HCT116 (cell line): ENCODE measurements at places on chromosomes 11 and 22. TPM values are rescaled to one million over a fixed set of nuclear protein-coding genes. Genes with fewer than 3 reads are reported as not detected.

GRCh38 chr11:99952816-99953215 lies 734.3 kb upstream of the ARHGAP42 start:
- DNase-seq, result no peak
- H3K4me3 ChIP-seq, result no peak overlapping the region
- no peaks in the 10 kb centered on the region for H3K36me3 ChIP-seq
- no peaks in the 10 kb centered on the region for H3K4me1 ChIP-seq
- no peak overlapping the region for H3K27ac ChIP-seq

DNA sequence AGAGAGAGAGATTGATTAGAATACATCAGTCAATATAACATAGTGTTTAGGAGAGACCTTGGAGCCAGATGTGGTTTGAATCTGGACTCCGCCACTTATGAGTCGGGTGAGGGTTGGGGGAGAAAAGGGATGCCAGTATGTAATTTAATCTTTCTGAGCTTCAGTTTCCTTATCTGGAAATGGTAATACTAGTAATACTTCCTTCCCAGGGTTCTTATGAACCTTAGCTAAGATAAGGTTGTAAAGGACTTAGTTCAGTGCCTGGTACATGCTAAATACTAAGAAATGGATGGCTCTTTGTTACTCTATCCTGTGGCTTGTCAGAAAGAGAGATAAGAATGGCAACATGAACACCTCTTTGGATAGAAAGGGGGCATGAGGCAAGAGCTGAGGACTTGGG lies 226.1 kb upstream of the NARS2 start:
- DNase-seq, result no peak
- H3K27ac ChIP-seq, result no peak overlapping the region
- H3K27me3 ChIP-seq, result peaks cover 21% of the 10 kb centered on the region
- no peaks in the 10 kb centered on the region for H3K36me3 ChIP-seq
- H3K4me3 ChIP-seq, result no peak overlapping the region

DNA sequence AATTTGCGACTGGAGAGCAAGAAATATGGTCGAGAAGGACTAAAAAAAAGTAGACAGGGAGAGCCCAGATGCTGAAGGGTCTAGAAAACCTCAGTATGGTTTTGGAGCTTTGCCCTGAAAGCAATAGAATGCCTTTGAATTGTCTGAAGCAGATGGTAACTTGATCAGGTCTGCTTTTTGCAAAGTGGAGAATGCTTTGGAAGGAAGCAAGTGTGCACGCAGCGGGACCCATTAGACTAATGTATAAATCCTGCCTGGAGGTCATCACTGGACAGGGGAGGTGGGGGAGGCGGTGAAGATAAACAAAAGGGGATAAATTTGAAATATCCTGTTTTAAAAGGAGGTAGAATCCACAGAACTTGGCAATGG lies 757 bp upstream of the HINFP start:
- H3K27me3 ChIP-seq, result no peaks in the 10 kb centered on the region
- H3K4me3 ChIP-seq, result peak overlapping the region; percentile 43
- H3K4me1 ChIP-seq, result peaks cover 24% of the 10 kb centered on the region
- peaks cover 5% of the 10 kb centered on the region; the same call in 1 of the 2 replicates for H3K36me3 ChIP-seq
- no peak for DNase-seq

DNA sequence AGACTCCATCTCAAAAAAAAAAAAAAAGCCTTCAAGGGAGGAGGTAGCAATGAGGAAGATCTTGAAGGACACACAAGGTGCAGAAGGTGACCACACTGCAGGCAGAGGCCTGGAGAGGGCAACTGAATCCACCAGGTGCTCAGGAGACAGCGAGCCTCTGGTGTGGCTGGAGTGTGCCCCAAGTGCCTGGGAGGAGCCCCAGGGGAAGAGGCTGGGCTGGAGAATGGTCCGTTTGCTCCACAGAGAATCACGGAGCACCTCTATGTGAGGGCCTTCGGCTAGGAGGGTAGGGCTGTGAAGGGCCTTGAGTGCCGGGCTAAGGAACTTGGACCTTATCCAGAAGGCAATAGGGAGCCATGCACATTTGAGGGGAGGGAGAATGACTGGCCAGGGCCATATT lies 50.3 kb downstream of the ARRB1 start:
- peaks cover 18% of the 10 kb centered on the region for H3K4me1 ChIP-seq
- H3K27me3 ChIP-seq, result no peaks in the 10 kb centered on the region
- H3K27ac ChIP-seq, result no peak overlapping the region
- DNase-seq, result no peak
- H3K4me3 ChIP-seq, result no peak overlapping the region

DNA sequence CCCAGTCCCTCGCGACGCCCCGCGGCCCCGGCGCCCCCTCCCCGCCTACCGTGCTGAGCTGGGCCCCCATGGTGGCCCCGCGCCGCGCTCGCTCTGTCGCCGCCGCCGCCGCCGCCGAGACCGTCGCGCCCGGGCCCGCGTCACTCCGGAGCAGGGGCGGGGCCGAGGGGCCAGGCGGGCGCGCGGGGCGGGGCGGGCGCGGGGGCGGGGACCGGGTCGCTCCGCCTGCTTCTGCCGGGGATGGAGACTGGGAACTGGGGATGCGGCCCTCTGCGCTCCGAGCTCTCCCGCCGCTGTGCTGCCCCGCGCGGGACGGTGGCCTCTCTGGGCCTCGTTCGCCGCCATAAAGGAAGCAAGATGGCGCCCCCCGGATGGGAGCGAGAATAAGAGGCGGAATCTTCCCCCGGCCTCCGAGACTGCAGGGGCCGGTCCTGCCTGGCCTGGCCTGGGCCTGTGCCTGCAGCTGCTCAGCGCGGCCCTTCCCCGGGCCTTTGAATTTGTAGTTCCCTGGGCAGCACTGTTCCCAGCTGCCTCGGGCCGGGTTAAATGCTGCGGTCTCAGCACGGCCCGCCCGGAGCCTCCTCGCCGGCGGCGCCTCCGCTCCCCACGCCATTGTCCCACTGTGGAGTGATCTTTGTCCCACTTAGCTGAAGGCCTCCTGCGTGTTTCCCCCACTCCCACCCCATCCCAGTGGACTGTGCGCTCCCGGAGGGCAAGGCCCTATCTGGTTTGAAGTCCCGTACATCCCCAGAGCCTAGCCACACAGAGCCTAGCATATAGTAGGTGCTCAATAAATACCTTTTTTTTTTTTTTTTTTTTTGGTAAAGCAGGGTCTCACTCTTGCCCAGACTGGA lies at the start of gene CYB5R3:
Gene CYB5R3 (minus strand): TSS at position 147 of the 854 bp plus-strand sequence. CDS start 77 bp downstream, at position 70.
- DNase-seq, result peak; percentile 42
- H3K4me1 ChIP-seq, result peaks cover 5% of the 10 kb centered on the region; the same call in 1 of the 2 replicates
- H3K27me3 ChIP-seq, result no peaks in the 10 kb centered on the region
- peak within 1 kb of the TSS; percentile 100 for H3K4me3 ChIP-seq
- H3K27ac ChIP-seq, result peak within 1 kb of the TSS; percentile 84
- H3K36me3 ChIP-seq, result no peaks in the 10 kb centered on the region

GRCh38 chr11:64086258-64087123 lies 50.8 kb downstream of the FLRT1 start:
- no peak overlapping the region for H3K27ac ChIP-seq
- no peaks in the 10 kb centered on the region for H3K27me3 ChIP-seq
- H3K4me3 ChIP-seq, result no peak overlapping the region
- DNase-seq, result no peak
- no peaks in the 10 kb centered on the region for H3K36me3 ChIP-seq

DNA sequence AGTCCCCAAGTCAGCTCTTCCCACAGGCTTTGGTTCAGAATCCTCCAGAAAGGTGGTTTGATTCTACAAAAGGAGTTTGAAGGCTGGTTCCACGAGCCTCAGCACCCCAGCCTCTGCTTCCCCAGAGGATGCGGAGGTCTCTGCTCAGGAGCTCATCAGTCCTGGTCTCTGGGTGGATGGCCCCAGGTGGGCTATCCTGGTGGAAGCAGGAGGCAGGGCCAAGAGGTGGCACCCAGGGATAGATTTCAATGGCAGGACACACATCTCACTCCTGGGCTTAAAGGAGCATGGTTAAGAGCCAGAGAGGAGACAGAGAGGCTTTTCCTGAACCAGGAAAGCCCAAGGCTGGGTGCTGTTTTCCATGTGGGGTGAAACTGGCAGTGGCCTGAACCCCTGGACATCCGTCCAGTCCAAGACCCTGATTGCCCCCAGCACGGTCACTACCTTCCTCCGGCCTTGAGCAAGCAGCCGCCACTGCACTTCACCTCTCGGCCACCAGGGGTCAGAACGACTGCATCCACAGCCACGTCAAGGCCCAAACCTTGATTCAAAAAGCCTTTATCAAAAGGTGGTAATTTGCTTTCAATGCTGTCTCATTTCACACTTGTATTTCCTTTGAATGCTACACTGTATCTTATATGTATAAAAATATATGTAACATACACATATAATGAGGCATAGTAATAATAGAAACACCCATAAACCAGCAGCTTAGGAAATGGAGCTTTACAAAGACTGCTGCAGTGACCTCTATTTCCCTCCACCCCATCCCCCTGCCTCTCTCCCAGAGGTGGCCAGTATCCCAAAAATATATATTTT lies 19.3 kb upstream of the FXYD2 start:
- no peaks in the 10 kb centered on the region for H3K36me3 ChIP-seq
- H3K27ac ChIP-seq, result no peak overlapping the region
- no peak overlapping the region for H3K4me3 ChIP-seq
- peak; percentile 54 for DNase-seq
- no peaks in the 10 kb centered on the region for H3K4me1 ChIP-seq
- H3K27me3 ChIP-seq, result no peaks in the 10 kb centered on the region

DNA sequence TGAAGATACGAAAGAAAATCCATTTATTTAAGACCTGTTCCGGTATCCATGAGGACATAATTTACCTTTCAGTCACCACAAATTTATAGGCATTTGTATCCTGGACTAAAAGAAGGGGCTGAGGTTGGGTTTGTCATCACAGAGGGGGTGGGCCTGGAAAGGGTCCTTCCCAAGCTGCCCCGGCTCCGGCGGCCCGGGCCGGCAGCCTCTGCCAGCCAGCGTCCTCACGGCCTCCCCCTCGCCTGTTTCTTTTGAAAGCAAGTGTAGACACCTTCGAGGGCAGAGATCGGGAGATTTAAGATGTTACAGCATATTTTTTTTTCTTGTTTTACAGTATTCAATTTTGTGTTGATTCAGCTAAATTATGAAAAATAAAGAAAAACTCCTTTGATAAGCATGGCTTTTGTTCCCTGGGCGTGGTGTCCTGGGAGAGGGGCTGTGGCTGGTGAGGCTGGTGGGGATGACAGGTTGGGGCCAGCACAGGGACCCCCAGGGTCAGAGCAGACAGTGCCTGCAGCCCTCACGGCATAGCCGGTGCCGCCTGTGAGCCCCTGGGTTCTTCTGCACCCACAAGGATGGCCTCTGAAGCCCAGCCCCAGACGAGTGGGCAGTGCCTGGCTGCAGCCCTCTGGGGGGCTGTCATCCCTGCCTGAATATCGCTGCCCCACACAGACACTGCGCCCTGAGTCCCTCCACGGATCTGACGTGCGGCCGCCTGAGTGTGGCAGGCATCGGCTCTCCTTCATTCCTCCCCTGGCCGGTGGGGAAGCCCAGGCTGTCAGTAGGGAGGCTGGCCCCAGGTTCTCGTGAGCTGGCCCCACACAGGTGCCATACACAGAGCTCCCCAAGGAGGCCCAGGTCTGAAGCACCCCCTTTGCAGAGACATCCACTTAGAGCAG lies 1075.9 kb downstream of the BRD1 start:
- H3K4me1 ChIP-seq, result no peaks in the 10 kb centered on the region
- no peak overlapping the region for H3K4me3 ChIP-seq
- H3K27ac ChIP-seq, result no peak overlapping the region

DNA sequence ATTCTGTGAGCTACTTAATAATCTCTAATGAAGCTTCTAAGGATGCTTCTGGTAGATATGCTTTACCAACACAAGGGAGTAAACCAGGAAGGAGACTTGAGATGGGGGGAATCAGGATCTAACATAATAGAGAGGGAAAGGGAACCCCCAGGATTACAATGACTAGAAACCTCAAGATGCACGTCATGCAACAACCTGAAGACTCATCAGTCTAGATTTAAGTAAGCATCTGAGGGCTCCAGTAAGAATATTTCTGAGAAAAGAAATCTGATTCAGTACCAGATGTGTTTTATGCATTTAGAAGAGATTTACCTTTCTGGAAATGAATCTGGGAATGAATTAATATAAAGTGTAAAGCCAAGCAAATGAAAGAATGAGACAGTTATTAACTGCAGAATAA lies 15.2 kb downstream of the KDM4D start:
- H3K27me3 ChIP-seq, result 0 out of 2 replicates have a peak, but pooled peaks cover 3% of the 10 kb centered on the region
- H3K4me3 ChIP-seq, result no peak overlapping the region
- no peaks in the 10 kb centered on the region for H3K36me3 ChIP-seq

GRCh38 chr11:47587723-47588326 lies 1.3 kb downstream of the FAM180B start:
- DNase-seq, result no peak
- H3K27me3 ChIP-seq, result peaks cover 2% of the 10 kb centered on the region; the same call in 1 of the 2 replicates
- no peaks in the 10 kb centered on the region for H3K4me1 ChIP-seq
- H3K4me3 ChIP-seq, result no peak overlapping the region
- H3K36me3 ChIP-seq, result peaks cover 8% of the 10 kb centered on the region

GRCh38 chr11:36022882-36023281 lies 79.0 kb downstream of the LDLRAD3 start:
- H3K27me3 ChIP-seq, result no peaks in the 10 kb centered on the region
- H3K4me3 ChIP-seq, result no peak overlapping the region
- no peak overlapping the region for H3K27ac ChIP-seq

GRCh38 chr11:66071381-66071801 lies 1.3 kb downstream of the PACS1 start:
- peaks cover 21% of the 10 kb centered on the region for H3K4me1 ChIP-seq
- H3K36me3 ChIP-seq, result peaks cover 26% of the 10 kb centered on the region; the same call in 1 of the 2 replicates
- H3K4me3 ChIP-seq, result peak overlapping the region; percentile 69
- peak overlapping the region; percentile 89; the same call in 1 of the 2 replicates for H3K27ac ChIP-seq

DNA sequence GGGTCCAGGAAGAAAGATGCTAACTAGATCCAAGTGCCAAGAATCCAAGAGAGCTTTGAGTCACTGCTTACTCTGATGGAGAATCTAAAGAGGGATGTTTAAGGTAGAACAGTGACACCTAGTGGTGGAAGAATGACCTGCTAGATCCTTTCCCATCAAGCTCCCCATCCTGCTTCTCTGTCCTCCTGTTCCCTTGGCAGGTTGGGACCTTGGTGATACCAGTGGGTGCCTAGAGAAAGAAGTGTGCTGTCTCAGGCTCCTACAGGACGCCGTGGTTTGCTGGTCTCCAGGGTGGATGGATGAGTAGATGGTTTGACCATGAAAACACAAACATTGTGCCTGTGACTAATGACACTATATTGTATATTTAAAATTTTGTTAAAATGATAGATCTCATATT lies 383.7 kb downstream of the TMEM135 start:
- no peak overlapping the region for H3K4me3 ChIP-seq
- H3K4me1 ChIP-seq, result no peaks in the 10 kb centered on the region
- H3K36me3 ChIP-seq, result no peaks in the 10 kb centered on the region

RIMBP3C gene
- total RNA-seq, result 0.15 TPM

P2RX6 gene
- total RNA-seq, result 0.20 TPM

CD44 gene
- 742 TPM for total RNA-seq

GSTT2B gene
- 14.3 TPM for total RNA-seq

GAS2 gene
- not detected for total RNA-seq

MYOD1 gene
- not detected for total RNA-seq

PDGFD gene
- total RNA-seq, result 0.34 TPM

RBX1 gene
- 51.2 TPM for total RNA-seq

METTL15 gene
- total RNA-seq, result 25.3 TPM
